AG08396 (cell line): ENCODE measurements at places on chromosomes 16 and 17.

DNA sequence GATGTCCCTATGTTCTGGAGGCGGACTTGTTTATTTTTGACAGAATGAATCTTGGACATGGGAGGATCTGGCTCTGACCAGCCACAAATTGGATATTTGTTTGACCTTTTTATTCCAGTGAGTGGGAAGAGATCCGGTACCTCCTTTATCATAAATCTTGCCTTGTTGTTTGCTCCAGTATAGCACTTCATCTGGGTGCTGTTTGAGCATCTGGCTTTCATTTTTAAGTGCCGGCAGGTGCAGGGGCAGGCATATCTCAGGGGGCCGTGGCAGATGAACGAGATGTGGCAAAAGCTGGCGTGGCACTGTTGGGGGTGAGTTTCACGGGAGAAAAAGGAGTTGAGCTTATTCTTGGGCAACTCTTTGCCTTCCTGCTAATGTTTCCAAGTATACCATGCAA is 37.8 kb downstream of the MSI2 start:
- no peak for DNase-seq

DNA sequence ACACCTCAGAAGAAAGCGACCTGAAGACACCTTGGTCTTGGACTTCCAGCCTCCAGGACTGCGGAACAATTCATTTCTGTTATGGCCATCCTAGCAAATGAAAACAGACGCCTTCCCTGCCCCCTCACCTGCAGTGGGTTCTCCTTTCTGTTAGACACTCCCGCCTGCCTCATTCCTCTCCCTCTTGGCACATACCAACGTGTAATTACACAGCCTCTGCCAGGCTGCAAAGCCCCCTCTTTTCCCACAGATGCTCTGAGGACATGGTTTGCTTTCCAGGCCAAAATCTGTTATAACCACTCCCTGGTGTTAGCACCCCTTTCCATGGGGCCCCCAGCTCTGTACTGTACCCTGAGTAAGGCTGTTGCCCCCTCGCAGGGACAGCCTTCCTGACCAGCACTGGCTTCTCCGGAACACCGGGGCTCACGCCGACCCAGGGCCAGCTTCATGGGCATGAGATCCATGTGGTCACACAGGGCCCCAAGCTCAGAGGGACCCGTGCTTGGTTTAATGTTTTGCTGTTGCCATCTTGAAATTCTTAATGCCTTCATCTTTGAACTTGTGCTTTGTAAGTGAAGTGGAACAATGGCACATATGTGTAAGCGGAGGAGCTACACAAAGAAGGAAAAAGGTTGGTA is 64.1 kb downstream of the SDK2 start:
- no peak for DNase-seq

- DNase-seq, result peak; percentile 56
Observed at GRCh38 chr17:35345926-35346771, 27.3 kb downstream of the SLFN11 start.

- DNase-seq, result peak; percentile 60
Observed at GRCh38 chr16:85172455-85173145, 60.3 kb upstream of the CIBAR2 start.

DNA sequence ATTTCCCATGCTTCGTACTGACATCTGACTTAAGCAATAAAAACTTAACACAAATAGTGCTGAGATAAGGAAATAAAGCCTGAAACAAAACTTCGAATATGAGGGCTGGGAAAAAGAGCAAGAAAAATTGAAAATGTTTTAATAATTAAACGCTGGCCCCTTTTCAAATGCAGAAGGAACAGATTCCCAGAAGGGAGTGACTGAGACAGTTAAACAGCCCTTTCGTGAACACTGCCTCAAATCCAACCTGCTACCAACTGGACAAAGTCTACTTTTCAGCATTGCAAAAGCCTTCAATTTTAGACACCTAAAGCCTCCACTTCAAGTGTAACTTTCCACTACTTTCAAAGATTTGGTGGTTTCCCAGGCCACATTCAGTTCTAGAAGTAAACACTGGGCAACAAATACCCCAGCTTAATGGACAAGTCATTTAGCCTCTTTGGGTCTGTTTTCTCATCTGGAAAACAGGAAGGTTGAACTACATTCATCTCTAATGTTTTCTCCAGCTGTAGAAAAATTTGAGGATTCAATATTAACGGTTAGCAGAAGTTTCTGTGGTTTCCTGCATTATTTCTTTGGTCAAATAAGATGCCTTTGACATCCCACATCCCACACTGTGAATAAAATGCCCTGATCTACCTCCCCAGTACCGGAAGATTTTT is 11.8 kb downstream of the RFFL start:
- no peak for DNase-seq

GRCh38 chr16:89691986-89692569 is 5.6 kb downstream of the CDK10 start:
- DNase-seq, result no peak
